ENCODE measurements at places on chromosomes 3 and 15. TPM values are rescaled to one million over a fixed set of nuclear protein-coding genes. Genes with fewer than 3 reads are reported as not detected.

Gene RTP4
- polyA plus RNA-seq = 0.70 TPM

Gene WNT5A
- 42.5 TPM for polyA plus RNA-seq

Gene SHQ1
- 31.6 TPM for polyA plus RNA-seq

Gene SUCNR1
- polyA plus RNA-seq = 8.0 TPM

Gene CCDC54
- polyA plus RNA-seq = 0.28 TPM

Gene WDR93
- 3.7 TPM for polyA plus RNA-seq

Gene CCDC51
- 24.6 TPM for polyA plus RNA-seq

Gene HAPLN3
- 3.6 TPM for polyA plus RNA-seq

Gene SSUH2
- 4.9 TPM for polyA plus RNA-seq

Gene CMSS1
- polyA plus RNA-seq = 47.6 TPM

Gene SAMMSON
- polyA plus RNA-seq = not detected

Gene IQCF5
- polyA plus RNA-seq = not detected

Gene MUSTN1
- polyA plus RNA-seq = 0.38 TPM

Gene SIAH2
- polyA plus RNA-seq = 16.7 TPM

Gene GOLGA6B
- 0.07 TPM for polyA plus RNA-seq

Gene STRIT1
- polyA plus RNA-seq = 1.5 TPM

Gene HYAL1
- 6.5 TPM for polyA plus RNA-seq

Gene ECE2
- not detected for polyA plus RNA-seq

Gene PRRT3
- polyA plus RNA-seq = 4.4 TPM

Gene MESP2
- 0.45 TPM for polyA plus RNA-seq

Gene OTOL1
- not detected for polyA plus RNA-seq

Gene LRRC15
- not detected for polyA plus RNA-seq

Gene DPPA2
- 1.0 TPM for polyA plus RNA-seq

Gene FANCD2OS
- polyA plus RNA-seq = 0.81 TPM

Gene TEX55
- polyA plus RNA-seq = not detected

Gene CCR8
- polyA plus RNA-seq = not detected

Gene MEX3B
- polyA plus RNA-seq = 11.1 TPM

Gene IL20RB
- polyA plus RNA-seq = 0.85 TPM

Gene HRG
- polyA plus RNA-seq = 2.0 TPM

Gene STAC
- polyA plus RNA-seq = 12.5 TPM

Gene RETNLB
- polyA plus RNA-seq = not detected

Gene MESP1
- polyA plus RNA-seq = 0.52 TPM

Gene TMEM158
- polyA plus RNA-seq = 5.2 TPM

Gene FOXB1
- polyA plus RNA-seq = not detected

Gene SKOR1
- 0.70 TPM for polyA plus RNA-seq

Gene ACTRT3
- polyA plus RNA-seq = 4.2 TPM

Gene RTP3
- not detected for polyA plus RNA-seq

Gene SH2D7
- 0.98 TPM for polyA plus RNA-seq

Gene ACAA1
- 137 TPM for polyA plus RNA-seq

Gene GP5
- polyA plus RNA-seq = 0.40 TPM

Gene COPB2
- 164 TPM for polyA plus RNA-seq

Gene FETUB
- 0.28 TPM for polyA plus RNA-seq

Gene SLC12A8
- 7.7 TPM for polyA plus RNA-seq

Gene TRAIP
- polyA plus RNA-seq = 16.3 TPM

Gene IL17RB
- 16.7 TPM for polyA plus RNA-seq

Gene DZIP1L
- polyA plus RNA-seq = 26.7 TPM

Gene ANP32A
- 302 TPM for polyA plus RNA-seq

Gene FBXW12
- 0.73 TPM for polyA plus RNA-seq

Gene C3orf70
- 9.9 TPM for polyA plus RNA-seq

Gene PLSCR4
- 18.3 TPM for polyA plus RNA-seq

Gene MAGI1
- polyA plus RNA-seq = 32.7 TPM

Data from left kidney (tissue), 8 donors.